ENCODE measurements at places on chromosomes 1 and 21.

DNA sequence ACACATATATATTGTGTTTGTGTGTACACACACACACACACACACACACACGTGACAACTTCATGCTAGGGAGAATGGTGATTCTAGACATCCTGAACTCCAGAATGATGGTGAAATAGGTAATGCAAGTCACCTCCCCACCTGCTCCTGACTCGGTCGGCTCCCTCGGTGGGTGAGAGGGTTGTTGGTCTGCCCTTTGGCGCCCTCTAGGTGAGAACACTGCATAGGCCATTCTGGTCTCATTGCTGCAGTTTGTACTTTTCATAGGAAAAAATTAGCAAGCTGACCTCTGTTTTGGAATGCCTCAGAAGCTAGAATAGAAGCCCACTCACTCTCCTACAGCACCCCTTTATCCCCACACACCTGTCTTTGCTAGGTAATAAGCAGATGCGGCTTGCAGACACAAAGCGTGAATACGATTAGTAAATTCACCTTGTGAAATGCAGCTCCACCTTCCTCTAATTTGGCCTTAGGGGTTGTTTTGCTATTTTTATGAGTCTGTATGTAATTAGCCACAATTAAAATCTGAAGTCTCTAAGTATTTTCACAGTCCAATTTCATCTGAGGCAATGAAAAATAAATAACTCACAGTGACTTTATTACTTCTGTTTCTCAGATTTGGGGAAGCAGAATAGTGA lies 130.0 kb upstream of the KCNJ15 start:
- DNase-seq: peak; percentile 29

DNA sequence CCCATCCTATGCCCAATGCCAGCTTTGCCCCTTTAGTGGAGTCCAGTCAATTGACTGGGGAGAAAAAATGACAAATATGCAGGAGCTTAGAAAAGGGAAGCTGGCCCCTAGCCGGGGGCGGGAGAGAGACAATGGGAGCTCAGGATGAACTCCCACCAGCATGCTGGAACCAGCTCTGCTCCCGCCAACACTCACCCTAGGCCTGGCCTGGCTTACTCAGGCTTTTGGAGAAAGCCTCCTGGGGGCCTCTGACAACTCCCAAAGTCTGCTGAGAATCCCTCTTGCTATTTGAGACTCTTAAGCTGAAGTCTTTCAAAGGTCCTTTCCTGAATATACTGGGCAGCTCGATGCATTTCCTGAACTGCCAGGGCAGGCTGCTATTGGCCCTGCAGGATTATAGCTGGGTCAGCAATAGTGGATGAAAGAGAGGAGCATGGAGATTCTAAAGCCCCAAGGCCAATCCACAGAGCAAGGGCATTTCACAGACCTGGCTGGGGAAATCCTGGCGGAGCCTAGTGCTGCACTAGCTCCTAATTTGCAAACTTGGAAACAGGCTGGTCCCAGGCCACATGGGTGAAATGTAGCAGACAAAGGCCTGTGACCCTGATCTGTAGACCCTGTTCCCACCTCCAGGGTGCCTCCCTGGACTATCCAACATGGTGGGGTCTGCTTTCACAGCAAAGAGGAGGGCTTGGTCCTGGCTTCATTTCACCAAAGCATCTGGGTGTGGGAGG lies 35.7 kb upstream of the CLSTN1 start:
- DNase-seq: peak; percentile 82

GRCh38 chr1:181126871-181127587 lies 38.5 kb downstream of the IER5 start:
- no peak for DNase-seq

DNA sequence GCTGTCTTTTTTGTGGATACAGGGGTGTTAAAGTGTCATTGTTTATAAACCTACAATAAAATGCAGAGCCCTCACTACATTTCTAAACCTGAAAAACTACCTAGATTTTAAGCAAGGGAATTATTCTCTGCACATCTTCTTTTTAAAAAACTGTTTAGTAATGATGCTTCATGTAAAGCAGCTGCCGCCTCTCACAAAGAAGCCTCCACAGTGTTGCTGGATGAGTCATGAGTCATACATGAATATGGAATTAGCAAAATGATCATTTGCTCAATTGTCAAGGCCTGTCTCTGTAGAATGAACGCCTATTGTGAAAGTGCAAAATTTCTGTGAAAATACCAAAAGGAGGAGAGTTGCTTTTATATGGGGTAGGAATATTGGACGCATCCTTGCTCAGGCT lies 259.5 kb upstream of the CHRM3 start:
- peak; percentile 22 for DNase-seq

- no peak for DNase-seq
These were observed 82.1 kb downstream of the MT1HL1 start for GRCh38 chr1:236922190-236922589.

GRCh38 chr1:220421508-220421907 lies 106.4 kb upstream of the MARK1 start:
- DNase-seq: no peak

- DNase-seq: no peak
These were observed 77.8 kb downstream of the ADGRL2 start for GRCh38 chr1:81878538-81878937.

GRCh38 chr1:246919902-246920301 lies 11.8 kb downstream of the AHCTF1 start:
- no peak for DNase-seq

DNA sequence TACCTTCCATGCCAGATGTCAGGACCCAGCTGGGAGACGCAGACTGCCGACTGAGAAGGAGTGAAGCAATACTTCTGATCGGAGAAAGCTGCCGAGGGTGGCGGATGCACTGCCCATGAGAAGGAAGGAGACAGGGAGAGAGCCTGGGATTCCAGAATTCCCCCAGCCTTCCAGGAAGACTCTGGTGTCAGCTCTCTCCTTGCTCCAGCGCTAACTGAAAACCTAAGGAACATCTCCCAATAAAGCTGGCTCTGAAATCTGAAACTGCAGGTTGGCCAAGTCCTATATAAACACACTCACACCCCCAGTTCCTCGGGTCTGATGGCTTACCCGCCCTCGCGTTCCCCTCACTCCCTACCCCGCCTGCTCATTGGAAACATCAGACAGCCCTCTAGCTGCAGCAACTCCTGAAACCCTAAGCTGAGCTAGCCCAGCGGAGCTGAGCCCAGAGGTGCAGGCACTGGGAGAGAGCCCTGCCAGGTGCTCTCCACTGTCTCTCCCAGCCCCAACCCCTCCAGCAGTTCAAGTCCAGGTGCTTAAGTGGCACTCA lies 52.3 kb downstream of the PLEKHA6 start:
- DNase-seq: peak; percentile 80

DNA sequence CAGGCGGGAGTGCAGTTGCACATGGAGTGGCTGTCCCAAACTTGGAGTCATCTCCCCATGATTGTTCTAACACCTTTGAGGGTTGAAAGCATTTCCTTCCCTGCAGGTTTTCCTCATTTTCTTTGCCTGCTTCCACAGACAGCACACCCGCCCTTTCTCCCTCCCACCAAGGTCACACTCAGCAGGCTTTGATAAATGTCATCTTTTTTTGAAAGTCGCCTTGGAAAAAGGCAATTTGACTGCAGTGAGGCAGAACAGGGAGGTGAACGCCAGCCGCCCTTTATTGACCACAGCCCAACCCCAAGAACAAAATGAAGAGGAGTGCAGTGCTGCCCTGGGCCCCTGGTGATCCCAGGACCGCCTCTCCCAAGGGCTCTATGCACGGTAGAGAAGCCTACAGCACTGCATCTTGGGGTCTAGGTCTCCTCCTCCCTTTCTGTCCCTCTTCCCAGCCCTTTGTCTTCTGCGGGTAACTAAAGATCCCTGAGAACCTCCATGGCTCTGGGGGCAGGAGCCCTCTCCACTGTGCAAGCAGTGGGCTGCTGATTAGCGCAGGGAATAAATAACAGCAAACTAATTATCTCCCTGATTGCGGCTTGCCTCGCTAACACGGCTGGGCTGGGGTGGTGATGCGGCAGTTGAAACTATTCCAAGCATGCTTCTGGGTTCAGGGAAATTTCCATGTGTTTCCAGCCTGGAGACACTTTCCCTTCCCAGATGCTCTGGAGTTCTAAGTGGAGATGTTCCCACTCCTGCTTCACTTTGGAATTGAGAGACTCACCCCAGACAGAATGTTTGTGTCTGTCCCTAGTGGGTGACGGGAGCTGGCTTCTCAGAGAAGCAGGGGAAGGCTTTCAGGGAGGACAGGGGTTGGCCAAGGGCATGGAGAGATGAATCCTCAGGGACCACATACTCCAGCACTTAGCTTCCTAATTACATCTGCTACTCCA lies 11.8 kb upstream of the AMIGO1 start:
- DNase-seq: no peak

GRCh38 chr21:45053561-45054226 lies 20.7 kb upstream of the ADARB1 start:
- DNase-seq: no peak

GRCh38 chr1:156165083-156165482 lies 11.7 kb downstream of the SEMA4A start:
- DNase-seq: no peak

DNA sequence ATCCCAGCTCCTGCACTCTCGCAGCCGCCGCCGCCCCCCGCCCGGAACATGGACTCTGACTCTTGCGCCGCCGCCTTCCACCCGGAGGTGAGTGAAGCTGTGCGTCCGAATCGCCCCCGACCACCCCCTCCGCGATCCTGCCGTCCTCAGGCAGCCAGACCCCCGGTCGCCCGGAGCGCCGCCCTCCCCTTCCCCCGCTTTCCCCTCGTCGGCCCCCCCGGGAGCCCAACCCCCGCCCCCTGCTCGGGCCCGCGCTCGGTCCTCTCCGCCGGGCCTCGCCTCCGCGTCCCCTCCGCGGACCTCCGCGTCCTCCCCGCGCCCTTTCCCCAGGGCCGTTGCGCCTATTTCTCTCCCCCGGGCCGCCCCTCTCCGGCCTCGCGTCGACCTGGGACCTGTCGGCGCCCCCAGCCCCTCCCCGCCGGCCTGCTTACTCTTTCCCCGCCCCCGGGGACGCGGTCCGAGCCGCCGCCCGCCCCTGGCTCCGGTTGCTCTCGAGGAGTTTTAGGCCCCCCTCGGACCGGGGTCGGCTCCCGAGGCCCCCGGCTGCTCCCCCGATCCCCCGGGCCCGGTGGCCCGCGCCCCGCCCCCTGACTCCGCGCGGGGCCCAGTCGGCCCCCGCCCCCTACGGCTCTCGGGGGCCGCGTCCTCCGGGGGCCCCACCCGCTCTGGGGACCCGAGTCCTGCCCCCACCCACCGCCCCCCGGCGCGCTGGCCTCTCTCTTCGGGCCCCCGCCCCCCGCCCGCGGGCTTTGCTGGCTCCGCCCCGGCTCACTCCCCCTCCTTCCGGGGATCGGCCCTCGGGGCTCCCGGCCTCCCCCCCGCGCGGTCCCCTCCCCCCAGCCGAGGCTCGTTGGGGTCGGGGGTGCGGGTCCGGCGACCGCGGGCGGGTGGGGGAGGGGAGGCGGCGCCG lies 743 bp downstream of the PHF13 start:
- peak; percentile 73 for DNase-seq

DNA sequence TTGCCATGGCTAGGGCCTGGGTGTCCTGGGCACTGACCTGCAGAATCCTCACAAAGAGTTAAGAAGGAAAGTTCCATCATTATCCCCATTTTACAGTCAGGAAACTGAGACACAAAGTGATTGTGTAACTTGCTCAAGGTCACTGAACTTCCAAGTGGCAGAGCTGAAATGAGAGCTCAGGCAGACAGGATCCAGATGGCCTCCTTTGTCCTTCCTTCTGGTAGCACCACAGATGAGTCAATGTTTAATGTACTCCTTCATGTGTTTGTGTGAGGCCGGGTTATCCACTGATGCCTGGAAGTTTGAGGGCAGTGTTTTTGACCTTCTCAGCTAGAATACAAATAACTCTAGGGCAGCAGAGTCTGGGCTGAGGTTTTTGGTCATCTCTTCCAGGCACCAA lies 207.0 kb downstream of the TNR start:
- no peak for DNase-seq

Data from umbilical cord (tissue), 2 donors.